Cortex of kidney (tissue), 1 donor: ENCODE measurements at places on chromosomes 1 and 21.

DNA sequence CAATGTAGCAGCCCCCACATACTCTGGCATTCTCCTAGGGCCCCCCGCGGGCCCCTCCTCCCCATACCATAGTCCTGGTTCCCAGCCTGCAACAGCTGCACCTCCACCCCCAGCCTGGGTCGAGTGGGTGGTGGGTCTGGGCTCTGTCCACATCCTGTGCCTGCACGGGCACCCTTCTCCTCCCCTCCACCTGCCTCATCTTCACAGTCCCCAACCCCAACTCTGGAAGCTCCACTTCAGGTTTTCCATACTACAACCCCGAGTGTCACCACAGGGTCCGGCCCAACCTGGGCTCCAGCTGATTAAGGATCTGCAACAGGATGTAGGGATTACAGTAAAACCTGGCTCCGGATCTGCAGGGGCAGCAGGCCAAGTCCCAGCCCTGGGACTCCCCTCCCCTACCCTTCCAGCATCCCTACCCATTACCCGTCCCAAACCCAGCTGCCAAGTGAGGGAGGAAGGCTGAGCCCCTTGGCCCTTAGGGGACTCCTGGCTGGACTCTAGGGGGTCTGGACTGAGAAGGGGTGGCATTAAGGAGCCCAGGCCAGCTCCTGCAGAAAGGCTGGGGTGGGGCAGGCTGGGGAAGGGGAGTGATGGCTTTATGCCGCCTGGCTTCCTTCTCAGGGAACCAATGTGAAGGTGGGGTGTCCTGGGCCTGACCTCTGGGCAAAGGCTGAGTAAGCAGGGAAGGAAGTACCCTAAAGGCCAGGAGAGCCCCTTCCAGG lies 116.8 kb downstream of the CASZ1 start:
- no peak for DNase-seq

GRCh38 chr1:16391411-16391810 lies 24.4 kb downstream of the SZRD1 start:
- no peak for DNase-seq

DNA sequence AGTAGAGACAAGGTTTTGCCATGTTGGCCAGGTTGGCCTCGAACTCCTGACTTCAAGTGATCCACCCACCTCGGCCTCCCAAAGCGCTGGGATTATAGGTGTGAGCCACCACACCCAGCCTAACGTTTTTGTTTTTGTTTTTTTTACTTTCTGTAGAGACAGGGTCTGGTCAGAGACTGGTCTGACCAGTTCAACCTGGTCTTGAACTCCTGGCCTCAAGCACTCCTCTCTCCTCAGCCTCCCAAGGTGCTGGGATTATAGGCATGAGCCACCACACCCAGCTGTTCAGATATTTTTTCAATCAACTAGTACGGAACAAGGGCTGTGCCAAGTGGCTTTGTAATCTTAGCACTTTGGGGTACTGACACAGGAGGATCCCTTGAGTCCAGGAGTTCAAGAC lies 209.5 kb downstream of the RERE start:
- no peak for DNase-seq

- no peak for DNase-seq
Observed at GRCh38 chr1:34101151-34101550, 63.9 kb downstream of the CSMD2 start.

GRCh38 chr1:107535091-107535490 lies 394.3 kb downstream of the NTNG1 start:
- DNase-seq: no peak

GRCh38 chr1:13892198-13892597 lies 192.2 kb downstream of the PRDM2 start:
- DNase-seq: no peak

GRCh38 chr21:42704861-42705260 lies 51.4 kb downstream of the PDE9A start:
- DNase-seq: no peak

- no peak for DNase-seq
Observed at GRCh38 chr1:48333316-48333715, 110.8 kb downstream of the SLC5A9 start.

- no peak for DNase-seq
Observed at GRCh38 chr1:241485145-241485544, 34.4 kb downstream of the FH start.

GRCh38 chr1:188825471-188825870 lies 1652.2 kb downstream of the BRINP3 start:
- DNase-seq: no peak

- no peak for DNase-seq
Observed at GRCh38 chr1:117967477-117967876, 37.9 kb downstream of the WDR3 start.
